ENCODE measurements at places on chromosomes 12 and 14.

GRCh38 chr14:34671716-34672115 is 41.8 kb upstream of the SNX6 start:
- DNase-seq = no peak

- DNase-seq = no peak
These were observed 582.5 kb downstream of the NRXN3 start for GRCh38 chr14:78752518-78753188.

DNA sequence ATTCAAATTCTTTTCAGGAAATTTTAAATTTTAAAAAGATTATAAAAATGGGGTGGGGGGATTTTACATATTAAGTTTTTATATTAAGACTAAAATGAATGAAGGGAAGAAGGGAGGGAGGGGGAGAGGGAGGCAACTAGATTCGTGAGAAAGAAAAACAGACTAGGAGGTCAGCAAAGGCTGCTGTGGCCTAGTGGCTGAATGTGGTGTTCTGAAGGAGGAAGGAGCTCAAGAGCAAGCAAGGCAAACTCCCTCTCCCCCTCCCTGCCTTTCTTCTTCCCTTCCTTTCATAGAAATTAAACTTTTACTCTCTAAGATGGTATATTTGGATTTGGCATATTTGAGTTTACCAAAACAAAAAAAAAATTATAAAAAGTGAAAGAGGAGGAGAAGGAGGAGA is 18.1 kb downstream of the DYRK2 start:
- no peak for DNase-seq

- no peak for DNase-seq
These were observed 72.4 kb downstream of the IFT43 start for GRCh38 chr14:76057914-76058313.

DNA sequence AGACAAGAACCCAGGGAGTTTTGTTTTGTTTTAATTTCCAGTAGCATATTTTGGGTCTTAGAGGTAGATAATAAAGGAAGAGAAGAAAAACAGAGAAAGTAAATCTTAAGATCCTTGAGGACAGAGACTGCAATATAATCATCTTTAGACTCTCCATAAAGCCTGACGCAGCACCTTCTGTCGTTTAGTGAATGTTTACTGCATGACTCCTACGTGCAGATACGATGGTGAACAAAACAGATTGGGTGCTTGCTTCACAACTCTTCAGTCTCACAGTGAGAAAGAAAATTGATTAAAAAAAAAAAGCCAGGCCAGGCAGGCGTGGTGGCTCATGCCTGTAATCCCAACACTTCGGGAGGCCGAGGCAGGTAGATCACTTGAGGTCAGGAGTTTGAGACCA is 86.9 kb downstream of the STON2 start:
- DNase-seq = no peak

DNA sequence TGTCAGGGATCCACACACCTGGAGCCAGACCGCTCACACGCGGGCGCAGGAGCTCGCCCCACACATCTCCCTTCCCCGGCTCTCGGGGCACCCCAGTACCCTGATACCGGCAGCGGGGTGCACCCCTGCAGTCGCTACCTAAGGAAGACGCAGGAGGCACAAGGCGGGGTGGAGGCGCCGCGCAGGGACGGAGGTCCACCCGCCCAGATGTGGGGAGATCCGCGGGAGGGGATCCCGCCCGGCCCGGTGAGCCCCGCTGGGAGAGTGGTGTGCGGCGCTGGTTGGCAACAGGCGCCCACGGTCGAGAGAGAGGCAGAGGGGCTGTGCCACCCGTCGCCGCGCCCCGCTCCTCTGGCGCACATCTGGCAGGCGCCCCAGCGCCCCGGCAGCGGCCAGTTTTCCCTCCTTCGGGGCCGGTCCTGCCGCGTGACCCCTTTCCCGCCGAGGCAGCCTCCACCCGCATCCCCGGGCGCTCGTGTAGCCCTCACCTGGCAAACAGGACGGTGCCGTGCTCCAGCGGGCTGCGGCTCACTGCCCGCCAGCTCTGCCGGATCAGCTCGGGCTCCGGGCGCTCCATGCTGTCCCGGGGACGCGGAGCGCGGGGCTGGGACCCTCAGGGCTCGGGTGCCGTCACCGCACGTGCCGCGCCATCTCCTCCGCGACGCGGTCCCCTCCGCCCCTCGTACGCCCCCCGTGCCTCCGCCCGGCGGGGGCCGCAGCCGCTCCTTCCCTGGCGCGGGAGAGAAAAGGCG is 469 bp downstream of the NGB start:
- no peak for DNase-seq

- no peak for DNase-seq
These were observed 14.0 kb downstream of the CCER1 start for GRCh38 chr12:90940872-90941499.

GRCh38 chr14:77809011-77809410 is 9.1 kb downstream of the ADCK1 start:
- DNase-seq = no peak

DNA sequence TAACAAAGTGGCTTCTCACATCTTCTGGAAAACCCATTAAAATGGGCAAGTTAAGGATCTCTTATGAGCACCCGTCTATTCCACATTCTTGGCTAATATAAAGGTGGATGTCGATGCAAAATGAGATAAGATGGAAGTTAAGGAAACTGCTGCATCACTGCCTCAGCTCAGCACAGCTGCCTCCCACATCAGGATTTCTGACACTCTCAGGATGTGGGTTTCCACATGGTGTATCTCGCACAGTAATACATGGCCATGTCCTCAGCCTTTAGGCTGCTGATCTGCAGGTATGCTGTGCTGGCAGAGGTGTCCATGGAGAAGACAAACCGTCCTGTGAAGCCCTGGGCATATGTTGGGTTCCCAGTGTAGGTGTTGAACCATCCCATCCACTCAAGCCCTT is 1348.0 kb downstream of the TMEM121 start:
- no peak for DNase-seq

DNA sequence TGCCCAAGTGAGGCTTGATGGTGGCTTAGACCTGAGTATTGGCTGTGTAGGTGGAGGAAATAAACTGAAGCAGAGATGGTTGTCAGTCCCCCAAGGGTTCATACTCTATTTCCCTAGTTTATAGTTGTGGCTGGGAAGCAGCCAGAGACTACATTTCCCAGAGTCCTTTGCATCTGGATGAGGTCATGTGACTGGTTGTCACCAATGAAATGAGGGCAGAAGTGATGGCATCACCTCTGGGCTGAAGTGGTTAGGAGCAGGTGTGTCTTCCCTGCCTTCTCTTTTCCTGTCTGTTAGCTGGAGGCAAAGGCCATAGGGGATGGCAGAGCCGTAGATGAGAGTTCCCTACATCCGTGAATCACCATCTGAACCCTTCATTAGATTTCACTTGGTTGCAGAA is 16.3 kb upstream of the NOS1 start:
- DNase-seq = no peak

DNA sequence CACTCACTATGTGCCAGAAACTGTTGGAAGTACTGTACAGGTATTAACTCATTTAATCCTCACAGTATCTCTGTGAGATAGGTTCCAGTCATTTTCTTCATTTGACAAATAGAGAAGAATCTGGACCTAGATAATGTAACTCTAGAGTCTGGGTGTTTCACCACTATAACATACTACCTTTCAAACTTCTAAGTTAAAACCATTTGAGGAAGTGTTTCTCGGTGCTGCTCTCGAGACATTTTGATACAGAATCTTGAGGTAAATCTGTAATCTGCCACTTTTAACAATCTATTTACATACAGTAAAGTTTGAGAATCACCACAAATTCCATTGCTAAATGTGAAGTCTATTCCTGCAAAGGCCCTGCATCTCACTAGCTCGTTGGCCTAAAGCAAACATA is 8.8 kb downstream of the OLR1 start:
- no peak for DNase-seq

- no peak for DNase-seq
These were observed 35.6 kb downstream of the SCFD1 start for GRCh38 chr14:30657606-30658163.

GRCh38 chr14:95460647-95461478 is 55.6 kb downstream of the SYNE3 start:
- DNase-seq = peak; percentile 51

DNA sequence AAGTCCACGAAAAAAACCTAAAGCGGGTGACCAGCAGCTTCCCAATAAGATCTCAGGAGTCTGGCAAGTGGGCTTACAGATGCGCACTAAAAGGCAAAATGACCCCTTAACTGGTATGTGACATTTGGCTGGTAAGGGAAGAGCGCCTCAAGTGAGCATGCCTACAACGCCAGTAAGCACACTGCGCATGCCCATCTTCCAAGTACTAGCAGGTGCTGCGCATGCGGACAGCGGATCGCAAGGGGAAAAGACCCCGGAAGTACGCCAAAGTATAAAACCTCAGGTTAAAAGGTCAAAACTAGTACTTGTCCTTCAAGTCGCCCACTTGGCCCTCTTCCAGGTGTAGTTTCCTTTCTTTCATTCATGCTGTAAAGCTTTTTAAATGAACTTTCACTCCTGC is 518.5 kb upstream of the MDGA2 start:
- no peak for DNase-seq

- DNase-seq = no peak
These were observed 40.9 kb upstream of the GSG1 start for GRCh38 chr12:13144266-13144828.

DNA sequence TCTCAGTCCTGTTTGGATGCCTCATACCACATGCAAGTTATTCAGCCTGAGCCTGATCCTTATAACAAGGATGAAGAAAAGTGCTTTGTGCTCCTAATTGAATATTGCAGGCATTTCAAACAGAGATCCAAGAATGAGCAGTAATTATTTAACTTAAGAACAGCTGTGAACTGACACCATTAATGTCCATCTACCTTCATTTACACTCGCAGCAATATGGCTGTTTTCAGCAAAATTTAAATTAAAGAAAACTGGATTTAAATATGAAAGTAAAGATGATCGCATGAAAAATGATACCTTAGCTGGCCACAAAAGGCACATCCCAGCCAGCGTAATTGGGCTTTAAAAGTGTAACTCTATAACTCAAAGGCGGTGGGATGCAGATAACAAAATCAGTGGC is 466.3 kb downstream of the GALC start:
- no peak for DNase-seq

DNA sequence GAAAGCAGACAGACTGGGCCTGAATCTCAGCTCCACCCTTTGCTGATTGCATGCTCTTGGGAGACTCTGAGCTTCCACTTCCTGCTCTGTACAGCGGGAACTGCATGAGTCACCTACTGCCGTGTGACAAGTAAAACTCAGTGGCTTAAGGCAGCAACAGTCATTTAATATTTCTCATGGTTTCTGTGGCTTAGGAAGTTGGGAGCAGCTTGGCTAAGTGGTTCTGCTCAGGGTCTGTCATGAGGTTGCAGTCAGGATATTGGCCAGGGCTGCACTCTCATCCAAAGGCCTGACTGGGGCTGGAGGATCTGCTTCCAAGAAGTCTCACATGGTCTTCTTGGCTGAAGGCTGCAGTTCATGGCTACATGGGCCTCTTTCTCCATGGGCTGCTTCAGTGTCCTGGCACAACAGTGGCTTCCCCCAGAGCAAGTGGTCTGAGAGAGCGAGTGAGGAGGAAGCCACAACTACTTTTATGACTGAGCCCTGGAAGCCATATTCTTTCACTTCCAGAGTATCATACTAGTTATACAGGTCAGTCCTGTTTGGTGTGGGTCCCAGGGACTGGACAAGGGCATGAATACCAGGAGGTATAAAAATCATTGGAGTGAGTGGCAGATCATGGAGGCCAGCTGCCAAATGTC is 49.7 kb downstream of the FAM222A start:
- no peak for DNase-seq

- DNase-seq = no peak
These were observed 47.7 kb downstream of the FLRT2 start for GRCh38 chr14:85577543-85578114.

- DNase-seq = no peak
These were observed 1.5 kb upstream of the KTN1 start for GRCh38 chr14:55578511-55578910.

GRCh38 chr14:100525615-100526014 is 61.6 kb downstream of the BEGAIN start:
- DNase-seq = no peak

- DNase-seq = no peak
These were observed 156.5 kb upstream of the MYL2 start for GRCh38 chr12:111076611-111077451.

DNA sequence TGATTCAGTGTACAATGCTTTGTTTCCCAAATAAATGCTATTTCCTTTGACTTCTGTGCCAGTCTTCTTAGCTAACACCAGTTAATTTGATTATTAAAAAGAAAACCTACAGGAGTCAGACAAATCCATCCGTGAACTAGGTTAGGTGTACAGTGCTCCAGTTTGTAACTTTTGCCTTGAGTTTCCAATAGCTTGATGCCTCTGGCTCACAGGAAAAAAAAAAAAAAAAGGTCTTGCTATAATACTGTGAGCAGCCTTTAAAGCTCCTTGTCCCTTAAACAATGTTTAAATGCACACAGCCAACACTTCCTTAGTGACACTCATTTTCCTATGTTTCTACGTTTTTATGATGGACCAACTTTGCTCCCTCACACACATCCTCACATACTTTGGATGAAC is 71.8 kb upstream of the TMX1 start:
- DNase-seq = no peak

GRCh38 chr12:118521036-118521370 is 144.6 kb downstream of the SUDS3 start:
- no peak for DNase-seq

DNA sequence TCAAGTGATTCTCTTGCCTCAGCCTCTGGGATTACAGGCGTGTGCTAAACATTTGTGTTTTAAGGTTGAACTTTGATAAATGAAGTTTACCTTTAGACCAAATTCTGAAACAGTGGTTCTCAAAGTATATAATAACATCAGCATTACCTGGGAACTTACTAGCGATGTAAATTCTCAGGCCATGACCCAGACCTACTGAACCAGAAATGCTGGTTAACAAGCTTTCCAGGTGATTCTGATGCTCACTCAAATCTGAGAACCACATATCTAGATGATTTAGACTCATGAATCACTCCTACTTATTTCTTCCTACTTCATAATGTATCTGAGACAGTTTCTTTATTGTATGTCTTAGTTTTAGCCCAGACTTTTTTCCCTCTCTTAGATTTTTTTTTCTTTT is 43.6 kb downstream of the RAD51B start:
- no peak for DNase-seq

DNA sequence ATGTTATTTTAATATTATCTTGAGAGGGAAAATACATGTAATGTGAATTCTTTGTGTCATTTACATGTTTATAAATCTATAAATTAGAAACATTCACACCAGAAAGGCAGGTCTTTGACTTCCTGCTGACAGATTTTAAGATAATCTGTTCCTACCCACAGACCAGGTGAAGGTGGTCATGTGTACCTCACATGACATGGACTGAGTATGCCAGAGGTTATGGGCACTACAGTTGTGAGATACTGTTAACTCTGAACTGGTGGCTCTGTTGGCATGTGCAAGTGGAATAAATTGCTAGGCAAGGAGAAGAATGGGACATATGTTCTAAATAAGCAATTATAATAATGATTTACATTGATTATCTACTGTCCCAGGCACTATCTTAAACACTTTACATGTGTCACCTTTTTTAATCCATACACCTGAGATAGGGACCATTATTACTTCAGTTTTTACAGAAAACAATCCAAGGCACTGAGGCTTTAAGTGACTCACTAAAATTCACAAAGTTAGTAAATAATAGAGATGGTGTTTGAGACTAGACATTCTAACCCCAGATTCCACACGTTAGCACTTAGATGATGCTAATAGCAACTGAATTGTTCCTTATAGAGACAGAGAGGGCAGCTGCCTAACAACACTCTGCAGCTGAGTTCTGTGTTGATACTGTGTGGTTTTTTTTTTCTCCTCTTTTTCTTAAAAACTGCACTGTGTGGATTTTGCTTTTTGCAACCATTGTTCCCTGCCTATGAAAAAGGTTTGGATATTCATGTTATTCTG is 23.8 kb downstream of the SLC16A7 start:
- no peak for DNase-seq
